Activated naive CD4-positive, alpha-beta T cell (primary cell): ENCODE measurements at places on chromosomes 7 and 10.

DNA sequence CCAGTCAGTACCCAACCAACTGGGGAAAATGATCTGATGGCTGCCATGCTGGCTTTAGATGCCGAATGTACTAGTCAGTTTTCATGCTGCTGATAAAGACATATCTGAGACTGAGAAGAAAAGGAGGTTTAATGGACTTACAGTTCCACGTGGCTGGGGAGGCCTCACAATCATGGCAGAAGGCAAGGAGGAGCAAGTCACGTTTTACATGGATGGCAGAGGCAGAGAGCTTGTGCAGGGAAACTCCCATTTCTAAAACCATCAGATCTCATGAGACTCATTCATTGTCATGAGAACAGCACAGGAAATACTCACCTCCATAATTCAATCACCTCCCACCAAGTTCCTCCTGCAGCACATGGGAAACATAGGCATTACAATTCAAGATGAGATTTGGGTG lies 508.9 kb upstream of the NRP1 start:
- no peak for DNase-seq

DNA sequence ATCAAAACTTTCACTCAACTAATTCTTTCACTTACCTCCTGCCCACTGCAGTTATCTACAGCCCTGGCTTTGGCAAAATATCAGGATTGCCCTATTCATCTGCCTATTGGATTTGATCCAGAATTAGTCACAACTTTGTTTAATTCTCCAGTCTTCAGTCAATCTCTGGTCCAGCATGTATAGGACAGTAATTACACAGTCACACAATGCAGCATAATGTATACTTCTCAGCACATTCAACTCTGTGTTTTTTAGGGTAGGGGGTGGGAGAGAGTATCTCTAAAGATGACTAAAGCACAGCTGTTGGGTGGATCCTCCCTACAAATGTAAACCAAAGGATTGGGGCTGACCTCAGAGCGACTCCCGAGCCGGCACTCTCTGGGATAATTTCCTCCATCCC lies 17.7 kb upstream of the NRP1 start:
- no peak for DNase-seq

DNA sequence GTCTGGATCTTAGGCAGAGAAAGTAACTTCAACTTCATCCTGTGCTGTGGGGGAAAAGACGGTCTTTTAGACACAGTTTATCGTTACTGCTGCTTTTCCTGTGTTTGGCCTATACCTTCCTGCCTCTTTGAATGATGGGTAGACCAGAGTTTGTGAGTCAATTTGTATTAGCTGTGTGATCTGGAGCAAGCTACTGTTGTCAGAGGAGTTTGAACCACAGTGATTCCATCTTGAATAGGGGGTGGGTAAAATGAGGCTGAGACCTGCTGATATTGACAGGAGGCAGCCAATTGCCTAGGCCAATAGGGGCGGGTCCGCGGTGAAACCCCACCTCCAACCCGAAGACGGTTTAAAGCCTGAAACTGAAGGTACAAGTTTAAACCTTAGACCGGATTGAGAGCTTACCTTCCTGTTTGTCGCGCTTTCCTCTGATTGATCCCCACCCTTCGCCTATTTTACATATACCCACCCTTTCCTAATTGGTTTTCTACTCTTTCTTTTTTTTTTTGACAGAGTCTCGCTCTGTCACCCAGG lies 35.8 kb upstream of the EIF4H start:
- no peak for DNase-seq

DNA sequence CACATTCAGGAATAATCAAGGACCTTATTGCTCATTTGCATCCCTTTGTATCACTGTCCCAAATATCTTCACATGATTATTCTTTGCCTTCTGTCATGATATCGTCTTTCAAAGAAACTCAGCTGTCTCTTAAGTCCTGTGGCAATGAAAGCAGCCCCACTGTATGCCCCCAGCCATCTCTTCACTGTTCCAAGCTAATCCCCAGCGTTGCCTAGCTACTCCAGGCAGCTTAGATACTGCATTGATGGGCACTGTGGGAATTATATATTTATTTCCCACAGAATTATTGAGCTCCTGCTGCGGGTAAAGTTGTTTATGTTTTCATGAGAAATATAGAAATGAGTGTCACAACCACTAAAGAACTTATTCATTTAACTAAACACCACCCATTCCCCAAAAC lies 38.8 kb downstream of the SND1 start:
- DNase-seq = no peak

DNA sequence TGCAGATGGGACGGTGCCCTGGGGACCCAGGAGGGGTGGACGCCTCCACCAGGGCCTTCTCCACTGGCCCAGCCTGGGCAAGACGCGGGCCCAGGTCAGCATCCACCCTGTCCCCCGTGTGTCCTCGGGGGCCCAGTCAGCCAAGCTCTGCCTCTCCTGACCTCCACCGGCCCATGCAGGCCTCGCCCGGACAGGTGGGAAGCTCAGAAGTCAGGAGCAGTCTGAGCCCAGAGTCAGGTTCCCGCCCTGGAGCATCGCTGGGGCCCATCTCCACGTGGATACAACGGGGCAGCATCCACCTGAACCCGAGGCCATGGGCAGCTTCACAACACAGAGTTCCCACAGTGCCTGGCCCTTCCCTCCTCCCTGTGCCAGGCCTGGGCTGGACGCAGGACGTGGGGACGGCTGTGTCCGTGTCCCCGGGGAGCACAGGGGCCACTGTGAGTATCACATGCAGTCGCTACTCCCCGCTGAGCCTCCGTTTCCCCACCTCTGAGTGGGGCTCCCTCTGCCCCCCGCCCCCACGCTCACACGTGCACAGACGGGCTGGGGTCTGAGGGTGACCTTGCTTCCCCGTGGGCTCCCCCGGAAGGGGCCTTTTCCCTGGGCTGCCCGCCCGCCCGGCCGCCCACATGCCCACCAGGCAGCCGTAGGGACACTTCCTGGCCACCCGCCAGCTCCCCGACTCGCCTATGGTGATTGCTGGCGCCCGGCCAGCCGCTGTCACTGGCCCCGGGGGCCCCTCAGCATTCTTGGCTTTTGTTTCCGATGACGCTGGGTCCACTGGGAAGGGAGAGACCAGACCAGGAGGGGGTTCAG lies 64.3 kb downstream of the PDGFA start:
- no peak for DNase-seq
